ENCODE measurements at places on chromosomes 4 and X. TPM values are rescaled to one million over a fixed set of nuclear protein-coding genes. Genes with fewer than 3 reads are reported as not detected.

DNA sequence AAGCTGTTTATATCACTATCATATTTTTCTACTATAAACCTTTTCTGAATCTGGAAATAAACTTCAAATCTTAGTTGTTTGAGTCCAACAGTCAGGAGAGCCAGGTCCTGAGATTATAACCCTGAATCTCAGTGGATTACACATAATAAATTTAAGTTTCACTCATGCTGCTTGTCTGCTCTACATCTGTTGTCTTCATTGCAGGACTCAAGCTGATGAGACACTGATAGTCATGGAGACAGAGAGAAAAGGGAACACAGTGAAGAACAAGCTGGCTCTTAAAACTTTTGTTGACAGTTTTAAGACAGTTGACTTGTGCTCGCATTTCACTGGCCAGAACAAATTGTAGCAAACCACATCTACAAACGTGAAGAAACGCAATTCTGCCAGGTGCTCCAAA lies 327.0 kb upstream of the CTSO start:
- DNase-seq = no peak

The DRD5 gene
- not detected for total RNA-seq

The KANTR gene
- total RNA-seq = 2.3 TPM

GRCh38 chrX:117995378-117995777 lies 121.2 kb downstream of the KLHL13 start:
- no peak for DNase-seq

DNA sequence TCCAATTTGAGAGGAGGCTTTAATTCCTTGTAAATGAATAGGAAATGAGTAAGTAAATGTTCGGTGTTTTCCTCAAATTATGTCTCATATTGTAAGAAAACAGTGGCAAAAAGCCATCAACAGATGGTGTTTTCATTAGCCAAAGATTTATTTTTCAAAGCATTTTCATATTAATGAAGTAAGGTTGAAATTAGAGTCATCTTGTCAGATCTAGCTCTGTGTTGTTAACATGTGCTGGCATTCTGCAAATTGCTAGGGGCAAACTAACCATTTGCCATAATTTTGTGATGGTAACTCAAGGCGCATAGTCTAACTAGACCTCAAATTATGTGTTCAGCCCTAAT lies 24.7 kb downstream of the MID2 start:
- no peak for DNase-seq

DNA sequence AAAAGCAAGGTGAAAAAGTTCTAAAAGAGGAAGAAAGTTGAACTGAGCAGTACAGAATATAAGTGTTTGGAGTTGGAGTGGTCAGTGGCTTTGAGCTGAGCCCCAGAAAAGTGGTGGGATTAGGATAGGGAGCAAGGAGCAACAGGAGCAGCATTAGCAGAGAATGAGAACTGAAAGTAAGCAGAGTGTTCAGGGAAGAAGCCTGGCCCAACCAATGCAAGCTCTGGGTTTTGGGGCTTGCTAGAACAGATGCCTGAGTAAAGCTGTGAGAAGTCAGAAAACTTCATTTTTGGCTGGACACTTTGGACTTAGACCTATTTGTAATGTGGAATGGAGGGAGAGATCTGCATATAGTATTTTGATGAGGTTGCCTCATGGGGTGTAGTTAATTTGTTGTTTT lies 17.8 kb downstream of the JADE1 start:
- no peak for DNase-seq

The HSFX4 gene
- total RNA-seq = not detected

The PABPC1L2A gene
- not detected for total RNA-seq

The HMX1 gene
- total RNA-seq = not detected

DNA sequence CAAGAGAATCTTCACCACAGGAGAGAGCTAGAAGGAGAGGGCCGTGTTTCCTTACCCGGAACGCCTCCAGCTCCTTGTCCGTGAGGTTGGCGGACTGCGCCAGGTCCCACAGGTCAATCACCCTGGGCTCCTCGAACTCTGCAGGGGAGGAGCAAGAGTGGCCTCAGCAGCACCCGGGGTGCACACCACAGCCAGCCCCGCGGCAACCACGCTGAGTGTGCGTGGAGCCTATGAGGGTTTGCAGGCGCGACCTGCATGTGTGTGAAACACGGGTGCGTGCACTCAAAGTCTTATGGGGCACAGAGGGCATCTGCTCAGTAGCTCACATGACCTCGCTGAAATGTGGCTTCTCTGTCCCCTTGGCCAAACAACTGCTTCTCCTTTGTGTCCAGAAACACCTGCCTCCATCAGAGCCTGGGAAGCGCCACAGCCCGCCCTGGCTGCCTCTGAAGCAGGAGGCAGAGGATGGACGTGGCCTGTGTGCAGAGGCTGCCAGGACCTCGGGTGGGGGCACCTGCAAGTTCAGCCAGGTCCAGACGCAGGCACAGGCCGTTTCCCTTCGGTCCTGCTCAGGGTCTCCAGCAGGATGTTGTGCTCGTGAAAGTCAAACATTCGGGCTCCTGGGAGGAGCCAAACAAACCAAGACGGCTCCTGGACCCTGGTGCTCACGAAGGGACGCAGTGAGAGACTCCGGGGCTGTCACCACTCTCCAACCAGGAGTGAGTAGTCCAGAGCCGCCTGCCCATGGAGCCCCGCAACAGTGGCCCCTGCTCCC lies 16.0 kb downstream of the LRPAP1 start:
- no peak for DNase-seq

DNA sequence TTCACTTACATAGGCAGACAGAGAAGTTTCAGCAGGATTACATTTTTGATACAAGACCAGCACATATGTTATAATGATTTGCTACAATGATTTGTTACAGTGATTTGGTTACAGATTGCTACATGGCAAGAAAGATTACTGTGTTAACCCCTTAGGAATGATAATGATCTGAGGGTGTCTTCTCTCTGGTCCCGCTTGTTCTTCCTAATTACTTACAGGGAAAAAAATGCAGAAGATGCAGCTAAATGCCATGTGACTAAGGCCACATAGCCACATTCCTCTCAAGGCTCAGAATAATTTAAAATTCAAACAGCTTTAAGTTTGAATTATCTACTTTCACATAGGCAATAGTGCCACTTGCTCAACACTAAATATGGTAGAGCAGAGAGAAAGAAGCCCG lies 9.7 kb upstream of the LAP3 start:
- DNase-seq = no peak

The HELT gene
- total RNA-seq = not detected

DNA sequence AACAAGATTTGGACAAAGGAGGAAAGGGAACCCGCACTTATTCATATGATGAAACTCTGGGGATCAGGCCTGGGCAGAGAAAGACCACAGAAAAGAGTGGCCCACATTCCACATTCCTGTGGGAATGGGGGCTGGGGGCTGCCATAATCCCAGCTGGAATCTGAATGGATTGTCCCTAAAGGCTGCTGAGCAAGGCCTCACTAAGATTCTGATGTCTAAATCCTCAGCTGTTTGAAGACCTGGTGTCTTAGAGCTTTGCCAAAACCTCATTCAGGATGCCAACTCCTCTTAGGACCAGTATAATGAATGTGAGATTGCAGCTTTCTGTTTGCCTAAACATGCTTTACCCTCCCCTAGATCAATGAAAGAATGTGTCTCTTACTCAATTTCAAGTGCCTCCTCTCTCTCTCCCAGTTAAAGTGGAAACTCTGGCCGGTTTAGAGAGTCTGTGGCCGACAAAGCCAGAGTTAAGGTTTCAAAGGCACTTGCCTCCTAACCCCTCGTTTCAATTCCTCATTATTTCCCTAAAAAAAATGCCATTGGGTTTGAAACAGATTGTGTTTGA lies 33.3 kb upstream of the GPC4 start:
- DNase-seq = peak; percentile 44

DNA sequence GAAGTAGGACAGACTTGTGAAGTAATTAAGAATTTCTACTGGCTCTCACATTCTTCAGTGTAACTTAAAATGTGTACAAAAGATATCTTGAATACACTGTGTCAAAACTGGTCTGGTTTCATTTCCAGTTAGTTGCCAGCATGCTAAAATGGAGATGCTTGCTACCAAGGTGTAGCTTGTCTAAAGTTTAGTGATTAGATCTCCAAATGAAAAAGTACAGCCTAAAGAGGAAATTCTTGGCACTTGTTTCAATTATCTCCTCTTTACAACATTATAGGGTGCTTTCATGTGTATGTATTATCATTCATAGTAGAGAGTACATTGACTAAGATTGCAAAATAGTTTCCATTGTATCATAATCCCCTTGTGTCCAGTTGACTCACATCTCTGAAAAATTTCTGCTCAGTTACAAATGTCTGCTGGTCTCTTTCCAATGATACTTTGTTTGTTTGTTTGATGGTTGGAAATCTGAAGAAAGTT lies 97.3 kb upstream of the SPRY1 start:
- peak; percentile 64 for DNase-seq

DNA sequence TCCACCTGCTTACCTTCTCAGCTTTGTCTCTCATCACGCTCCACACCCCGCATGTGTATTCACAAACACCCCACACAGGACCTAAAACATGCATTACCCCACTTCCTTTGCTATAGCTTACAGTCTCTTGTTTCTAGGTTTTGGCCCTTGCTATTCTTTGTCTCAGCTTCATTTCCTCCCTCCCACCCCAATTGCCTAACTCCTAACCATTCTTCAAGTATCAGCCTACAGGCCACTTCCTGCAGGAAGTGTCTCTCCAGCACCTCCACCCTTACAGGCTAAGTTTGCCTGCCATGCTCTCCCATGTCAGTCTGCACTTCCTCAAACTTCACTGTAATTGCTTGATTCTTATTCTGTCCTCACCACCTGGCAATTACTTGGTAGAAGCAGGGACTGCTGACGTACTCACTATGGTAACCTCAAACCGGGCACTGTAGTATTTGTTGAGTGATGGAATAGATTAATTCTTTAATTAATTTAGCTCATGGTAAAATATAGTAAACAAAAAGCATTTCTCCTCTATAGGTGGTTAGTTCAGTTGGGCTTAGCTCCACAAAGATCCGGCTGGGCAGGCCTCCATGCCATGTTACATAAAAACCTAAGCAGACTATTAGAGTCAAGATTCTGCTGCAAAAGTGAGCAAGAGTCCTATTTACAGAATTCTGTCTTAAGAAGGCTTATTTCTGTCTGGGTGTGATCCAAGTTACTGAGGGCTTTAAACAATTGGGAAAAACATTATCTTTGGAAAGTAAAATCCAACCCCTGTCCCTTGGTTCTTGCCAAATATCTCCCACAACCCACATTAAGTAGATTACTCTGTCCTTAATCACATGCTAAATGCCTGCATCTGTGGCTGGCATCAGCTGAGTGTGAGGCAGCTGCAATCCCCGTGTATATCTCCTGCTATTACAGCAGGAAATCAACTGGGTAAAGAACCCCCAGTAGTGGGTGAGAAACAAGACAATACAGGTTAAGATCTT lies 124.7 kb upstream of the CPEB2 start:
- no peak for DNase-seq
